Activated B cell treated with CpG ODN at 0.5 μM for 24 hours (primary cell): ENCODE measurements at places on chromosomes 1 and 21. TPM values are rescaled to one million over a fixed set of nuclear protein-coding genes. Genes with fewer than 3 reads are reported as not detected.

Gene DISC1
- 2.4 TPM in 2 replicates for total RNA-seq

DNA sequence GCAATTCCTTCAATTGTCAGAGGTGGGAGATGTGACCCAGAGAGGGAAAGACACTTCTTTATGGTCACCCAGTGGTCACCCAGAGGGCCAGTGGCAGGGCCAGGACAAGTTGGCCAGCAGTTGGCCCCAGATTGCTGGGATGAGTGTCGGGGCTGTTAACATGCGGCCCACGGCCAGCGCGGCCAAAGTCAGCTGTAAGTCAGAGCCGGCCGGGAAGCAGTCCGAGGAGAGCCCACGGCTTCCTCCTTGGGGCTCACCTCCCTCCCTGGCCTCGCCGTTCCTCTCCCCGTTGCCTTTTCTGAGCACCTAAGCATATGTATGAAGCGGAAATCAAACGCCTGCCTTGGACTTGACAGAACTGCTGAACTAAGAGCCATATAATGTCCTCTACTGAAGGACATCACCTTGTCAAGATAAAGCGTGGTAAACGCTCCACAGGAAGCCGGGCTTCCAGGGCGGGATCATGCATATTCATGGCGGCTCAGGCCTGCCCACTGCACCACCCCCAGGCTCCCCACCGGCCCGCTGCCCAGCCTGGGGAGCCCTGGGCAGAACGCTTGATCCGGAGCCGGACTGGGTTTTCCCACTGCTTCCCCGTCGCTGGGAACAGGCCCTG is 245.4 kb upstream of the POU3F1 start:
- no peak overlapping the region for H3K27ac ChIP-seq
- DNase-seq: no peak
- H3K4me3 ChIP-seq: peak overlapping the region; percentile 33
- H3K4me1 ChIP-seq: peaks cover 11% of the 10 kb centered on the region
- peaks cover 49% of the 10 kb centered on the region for H3K27me3 ChIP-seq
- H3K36me3 ChIP-seq: no peaks in the 10 kb centered on the region

Gene SMIM1
- total RNA-seq: 2.8 and 3.8 TPM in 2 replicates

GRCh38 chr1:180982422-180982821 is 40.2 kb downstream of the STX6 start:
- DNase-seq: no peak
- peaks cover 74% of the 10 kb centered on the region for H3K36me3 ChIP-seq
- no peaks in the 10 kb centered on the region for H3K27me3 ChIP-seq

DNA sequence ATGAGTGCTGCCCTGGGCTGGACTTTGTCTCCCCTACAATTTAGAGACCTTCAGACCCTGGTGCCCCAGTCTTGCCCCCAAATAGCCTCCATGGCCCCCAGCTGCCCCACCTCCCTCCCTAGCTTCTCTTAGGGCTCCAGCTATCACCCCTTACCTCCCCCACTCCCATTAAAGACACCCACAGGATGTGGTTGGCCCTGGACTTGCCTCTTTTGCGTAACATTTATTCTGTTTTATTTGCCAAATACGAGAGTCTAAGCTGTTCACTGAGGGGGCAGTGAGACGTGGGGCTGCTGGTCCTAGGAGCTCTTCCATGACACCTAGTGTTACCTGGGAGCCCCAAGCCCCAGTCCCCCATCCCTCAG is 4.5 kb downstream of the ZC3H12A start:
- H3K4me1 ChIP-seq: peaks cover 59% of the 10 kb centered on the region
- H3K27me3 ChIP-seq: no peaks in the 10 kb centered on the region
- peaks cover 86% of the 10 kb centered on the region for H3K36me3 ChIP-seq
- no peak for DNase-seq
- H3K27ac ChIP-seq: peak overlapping the region; percentile 92

Gene HS2ST1
- total RNA-seq: 17.3 and 24.2 TPM in 2 replicates

Gene KRTAP15-1
- total RNA-seq: not detected in 2 replicates

Gene CALML6
- total RNA-seq: 0.73 and 1.3 TPM in 2 replicates

GRCh38 chr1:207862241-207862787 is 48.6 kb downstream of the CD34 start:
- H3K36me3 ChIP-seq: peaks cover 43% of the 10 kb centered on the region
- no peaks in the 10 kb centered on the region for H3K27me3 ChIP-seq
- peaks cover 56% of the 10 kb centered on the region for H3K4me1 ChIP-seq
- no peak for DNase-seq

DNA sequence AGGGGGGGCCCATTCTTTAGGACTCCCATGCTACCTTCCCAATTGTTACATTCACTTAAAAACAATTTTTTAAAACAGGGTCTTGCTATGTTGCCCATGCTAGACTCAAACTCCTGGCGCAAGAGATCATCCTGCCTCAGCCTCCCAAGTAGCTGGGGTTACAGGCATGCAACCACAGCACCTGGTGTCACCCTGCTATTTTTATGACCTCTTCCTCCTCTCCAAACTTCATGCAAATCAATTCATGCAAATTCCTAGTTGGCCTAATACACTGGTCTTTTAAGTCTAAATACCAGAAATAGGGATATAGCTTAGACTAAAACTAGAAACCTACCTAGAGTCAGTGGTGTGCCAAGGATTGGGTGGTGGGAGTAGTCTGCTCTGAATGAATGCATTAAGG is 30.1 kb downstream of the CDKN2C start:
- peak overlapping the region; percentile 1 for H3K27ac ChIP-seq
- H3K4me1 ChIP-seq: peaks cover 17% of the 10 kb centered on the region
- H3K4me3 ChIP-seq: peak overlapping the region; percentile 45
- H3K36me3 ChIP-seq: no peaks in the 10 kb centered on the region
- no peaks in the 10 kb centered on the region for H3K27me3 ChIP-seq
- DNase-seq: no peak

Gene CSMD2
- not detected in 2 replicates for total RNA-seq

- peaks cover 12% of the 10 kb centered on the region for H3K4me1 ChIP-seq
- no peaks in the 10 kb centered on the region for H3K36me3 ChIP-seq
- H3K27me3 ChIP-seq: peaks cover 35% of the 10 kb centered on the region
Observed at GRCh38 chr21:31343030-31343510, 991 bp downstream of the TIAM1 start.

GRCh38 chr21:31459457-31459856 is 115.4 kb upstream of the TIAM1 start:
- H3K27ac ChIP-seq: no peak overlapping the region
- no peak overlapping the region for H3K4me3 ChIP-seq
- peaks cover 5% of the 10 kb centered on the region for H3K4me1 ChIP-seq
- no peaks in the 10 kb centered on the region for H3K27me3 ChIP-seq

Gene GJA5
- not detected in 2 replicates for total RNA-seq

DNA sequence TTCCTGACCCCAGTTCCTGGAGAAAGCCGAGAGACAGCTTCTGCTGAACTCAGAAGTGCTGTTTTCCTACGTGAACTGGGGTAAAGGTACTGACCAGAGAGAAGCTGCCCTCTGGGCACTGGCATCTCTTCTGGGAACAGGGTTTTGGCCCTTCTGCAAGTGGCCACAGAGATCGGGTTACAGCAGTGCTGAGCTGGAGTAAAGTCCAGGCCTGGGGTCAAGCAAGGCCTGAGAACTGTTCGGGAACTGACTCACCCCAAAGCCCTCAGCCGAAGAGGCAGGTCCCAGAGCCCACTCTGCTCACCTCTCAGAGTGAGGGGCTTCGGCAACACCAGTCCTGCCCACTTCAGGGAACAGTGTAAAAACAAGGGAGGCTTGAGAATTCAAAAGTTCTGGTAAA is 177.2 kb upstream of the RUNX1 start:
- no peak for DNase-seq
- no peaks in the 10 kb centered on the region for H3K27me3 ChIP-seq
- H3K36me3 ChIP-seq: no peaks in the 10 kb centered on the region
- H3K4me1 ChIP-seq: peaks cover 49% of the 10 kb centered on the region

DNA sequence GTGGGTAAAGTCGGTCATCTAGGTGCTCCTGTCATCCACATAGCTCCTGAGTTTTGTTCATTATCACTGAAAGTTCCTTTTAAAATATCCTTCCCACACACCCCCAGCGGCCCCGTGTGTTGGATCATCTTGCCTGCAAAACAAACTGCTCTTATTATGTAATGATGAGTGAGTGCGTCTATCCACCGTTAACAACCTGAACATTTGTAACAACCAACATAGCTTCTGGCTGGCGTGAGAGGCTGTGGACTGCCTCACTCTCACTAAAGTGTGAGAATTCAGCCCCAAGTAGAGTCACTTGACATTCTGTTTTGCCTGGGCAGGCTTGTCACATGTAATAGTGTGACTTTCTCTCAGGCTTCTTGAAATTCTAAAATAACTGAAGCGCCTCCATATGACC is 14.5 kb upstream of the KCNA2 start:
- no peaks in the 10 kb centered on the region for H3K36me3 ChIP-seq
- H3K4me1 ChIP-seq: peaks cover 25% of the 10 kb centered on the region
- H3K4me3 ChIP-seq: no peak overlapping the region
- no peak for DNase-seq
- H3K27ac ChIP-seq: no peak overlapping the region

- peak overlapping the region; percentile 36 for H3K4me3 ChIP-seq
- no peaks in the 10 kb centered on the region for H3K27me3 ChIP-seq
- peaks cover 48% of the 10 kb centered on the region for H3K4me1 ChIP-seq
Observed at GRCh38 chr1:155019377-155020245, 14.0 kb downstream of the DCST2 start.

Gene EXTL2
- total RNA-seq: 3.7 and 4.8 TPM in 2 replicates

DNA sequence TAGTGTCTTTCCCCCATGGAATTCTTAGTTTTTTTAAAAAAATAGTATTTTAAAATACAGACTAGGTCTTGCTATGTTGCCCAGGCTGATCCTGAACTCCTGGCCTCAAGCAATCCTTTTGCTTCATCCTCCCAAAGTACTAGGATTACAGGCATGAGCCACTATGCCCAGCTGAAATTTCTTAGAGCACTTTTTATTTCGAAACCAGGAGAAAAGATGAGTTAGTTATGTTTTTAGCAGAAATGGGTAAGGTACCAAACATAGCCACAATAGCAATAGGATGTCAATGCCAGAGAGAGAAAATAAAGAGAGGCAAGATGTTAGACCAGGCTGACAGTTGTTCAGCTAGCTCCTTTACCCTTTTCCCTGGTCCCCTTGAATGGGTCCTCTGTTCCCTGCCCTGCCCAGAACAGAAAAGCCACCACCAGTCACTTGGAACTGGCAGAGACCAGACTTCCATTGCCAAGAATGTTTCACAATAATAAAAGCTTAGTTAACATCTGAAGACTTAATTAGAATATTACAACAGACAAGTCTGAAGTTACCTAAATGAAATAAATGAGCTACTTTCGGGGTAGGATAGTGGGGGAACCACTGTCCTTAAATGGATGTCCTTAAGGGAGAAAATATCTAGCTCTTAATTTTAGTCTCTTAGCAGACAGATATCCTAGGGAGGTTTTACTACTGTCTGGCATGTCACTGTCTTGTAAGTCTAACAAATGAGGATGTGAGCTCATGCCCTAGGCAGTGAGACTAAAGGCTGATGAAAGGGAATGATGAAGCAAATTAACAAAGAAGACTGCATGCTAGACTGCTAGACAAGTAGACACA is 54.3 kb downstream of the ABL2 start:
- H3K4me3 ChIP-seq: no peak overlapping the region
- H3K27ac ChIP-seq: no peak overlapping the region
- no peaks in the 10 kb centered on the region for H3K4me1 ChIP-seq
- DNase-seq: no peak
- no peaks in the 10 kb centered on the region for H3K27me3 ChIP-seq

DNA sequence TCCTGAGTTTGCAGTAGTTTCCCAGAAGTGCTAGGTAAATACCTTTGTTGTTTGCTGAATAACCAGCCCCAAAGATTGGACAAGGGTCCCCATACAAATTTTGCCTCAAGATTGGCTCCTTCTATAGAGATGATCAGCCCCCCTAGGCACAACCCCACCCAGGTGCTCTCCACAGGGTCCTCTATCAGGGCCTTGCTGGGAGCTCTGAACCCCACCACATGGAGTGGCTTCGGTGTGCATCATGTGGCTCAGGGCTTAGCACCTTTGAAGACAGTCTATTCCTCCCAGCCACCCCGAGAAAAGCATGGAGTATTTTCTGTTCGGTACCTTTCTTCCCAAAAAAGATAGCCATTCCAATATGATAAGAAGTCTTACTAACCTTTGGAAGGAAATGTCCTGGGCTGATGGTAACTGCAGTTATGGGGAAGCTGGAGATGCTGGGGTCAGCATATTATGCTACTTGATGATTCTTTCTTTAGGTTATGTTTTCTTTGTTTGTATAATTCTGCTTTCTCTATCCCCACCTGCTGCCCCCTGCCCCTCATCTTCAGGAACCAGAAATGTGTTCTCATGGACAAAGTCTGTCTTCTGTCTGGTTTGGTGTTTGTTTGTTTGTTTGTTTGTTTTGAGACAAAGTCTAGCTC is 5.0 kb upstream of the TSPAN1 start:
- H3K4me1 ChIP-seq: peaks cover 29% of the 10 kb centered on the region
- no peak overlapping the region for H3K4me3 ChIP-seq
- no peaks in the 10 kb centered on the region for H3K36me3 ChIP-seq
- peaks cover 4% of the 10 kb centered on the region for H3K27me3 ChIP-seq
- H3K27ac ChIP-seq: no peak overlapping the region

Gene LORICRIN
- total RNA-seq: 0.59 and 0.80 TPM in 2 replicates

Gene PLA2G2D
- total RNA-seq: 0.16 and 0.29 TPM in 2 replicates

GRCh38 chr1:117664314-117664713 is 58.5 kb downstream of the TENT5C start:
- no peak for DNase-seq
- no peaks in the 10 kb centered on the region for H3K27me3 ChIP-seq
- H3K4me1 ChIP-seq: peaks cover 83% of the 10 kb centered on the region
- H3K4me3 ChIP-seq: peak overlapping the region; percentile 44
- no peaks in the 10 kb centered on the region for H3K36me3 ChIP-seq
- H3K27ac ChIP-seq: peak overlapping the region; percentile 93

GRCh38 chr1:109977225-109977624 is 7.3 kb upstream of the AHCYL1 start:
- no peak for DNase-seq
- peaks cover 20% of the 10 kb centered on the region for H3K27me3 ChIP-seq
- H3K36me3 ChIP-seq: no peaks in the 10 kb centered on the region
- no peak overlapping the region for H3K27ac ChIP-seq
- no peak overlapping the region for H3K4me3 ChIP-seq
- no peaks in the 10 kb centered on the region for H3K4me1 ChIP-seq
